ENCODE measurements at places on chromosomes 11 and 22.

DNA sequence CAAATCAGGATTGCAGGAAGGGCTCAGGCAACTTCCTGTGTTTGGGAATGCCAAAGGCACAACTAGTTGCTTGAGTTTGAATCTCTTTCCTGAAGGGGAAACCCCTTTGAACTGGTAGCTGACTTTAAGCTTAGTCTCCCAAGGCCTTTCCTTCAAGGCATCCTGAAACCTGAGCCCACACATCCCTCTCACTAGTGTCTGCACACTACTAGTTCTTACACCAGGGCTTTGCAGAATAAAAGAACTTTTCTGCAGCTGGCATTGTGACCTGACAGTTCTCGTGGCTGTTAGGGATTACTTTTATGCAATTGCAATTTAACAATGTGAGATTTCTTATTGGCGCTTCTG, 95.4 kb downstream of the EXT2 start:
- no peaks in the 10 kb centered on the region for H3K27me3 ChIP-seq
- no peak for DNase-seq
- H3K27ac ChIP-seq: no peak overlapping the region
- no peak overlapping the region for H3K4me3 ChIP-seq

- no peaks in the 10 kb centered on the region for H3K36me3 ChIP-seq
- no peak overlapping the region for H3K27ac ChIP-seq
- DNase-seq: no peak
Observed at GRCh38 chr11:105324156-105324555, 184.6 kb upstream of the CARD18 start.

- DNase-seq: no peak
- no peak overlapping the region for H3K4me3 ChIP-seq
- peaks cover 5% of the 10 kb centered on the region for H3K4me1 ChIP-seq
- no peaks in the 10 kb centered on the region for H3K27me3 ChIP-seq
- no peaks in the 10 kb centered on the region for H3K36me3 ChIP-seq
Observed at GRCh38 chr11:83542861-83543260, 256.7 kb upstream of the CCDC90B start.

DNA sequence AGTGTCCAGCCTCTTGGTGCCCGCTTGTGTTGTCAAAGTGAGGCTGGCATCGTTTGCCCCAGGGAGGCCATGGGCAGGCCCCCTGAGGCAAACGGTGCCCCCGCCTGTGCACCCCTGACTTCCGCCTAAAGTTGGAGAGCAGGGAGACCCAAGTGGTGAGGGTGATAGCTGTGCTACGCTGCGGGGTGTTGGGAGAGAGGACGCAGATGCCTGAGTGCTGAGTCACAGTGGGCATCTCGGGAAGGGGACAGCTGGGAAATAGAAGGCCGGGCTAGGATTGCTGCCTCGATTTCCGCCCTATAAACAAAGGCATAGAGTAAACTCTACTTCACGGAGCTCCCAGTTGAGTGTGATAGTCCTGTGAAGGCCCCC, 5.8 kb downstream of the GRIK4 start:
- peak; percentile 81 for DNase-seq
- H3K27me3 ChIP-seq: no peaks in the 10 kb centered on the region
- H3K36me3 ChIP-seq: no peaks in the 10 kb centered on the region

- no peaks in the 10 kb centered on the region for H3K27me3 ChIP-seq
- DNase-seq: no peak
- H3K4me1 ChIP-seq: peaks cover 34% of the 10 kb centered on the region
- no peak overlapping the region for H3K27ac ChIP-seq
- H3K4me3 ChIP-seq: no peak overlapping the region
- H3K36me3 ChIP-seq: peaks cover 4% of the 10 kb centered on the region
Observed at GRCh38 chr11:65554057-65554818, 3.9 kb downstream of the LTBP3 start.

DNA sequence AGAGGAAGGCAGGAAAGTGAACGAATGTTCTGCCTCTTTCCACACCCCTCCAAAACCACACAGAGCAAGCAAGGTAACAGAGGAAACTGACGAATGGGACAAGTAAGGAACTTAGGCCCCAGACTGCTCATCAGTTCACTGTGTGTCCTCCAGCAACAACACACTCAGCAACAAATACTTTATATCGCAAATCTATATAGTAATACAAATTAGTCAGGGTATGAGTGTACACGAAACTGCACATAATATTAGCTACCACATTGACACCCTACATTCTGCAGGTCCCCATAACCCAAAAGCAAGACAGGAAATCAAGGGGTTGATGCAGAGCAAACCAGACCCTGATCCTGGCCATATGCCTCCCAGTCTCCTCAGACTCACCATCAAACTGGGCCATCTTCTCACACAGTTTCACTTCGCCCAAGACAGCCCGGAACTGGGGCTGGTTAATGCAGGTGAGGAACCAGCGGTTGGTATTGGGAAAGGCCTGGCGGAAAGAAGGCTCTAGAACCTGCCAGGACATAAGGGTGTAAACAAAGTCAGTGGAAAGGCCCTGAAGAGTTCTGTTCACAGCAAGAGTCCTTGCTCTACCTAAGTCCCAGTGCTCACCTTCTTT, 6.6 kb downstream of the EEF1G start:
- 0 out of 2 replicates have a peak, but pooled peaks cover 2% of the 10 kb centered on the region for H3K4me1 ChIP-seq
- peaks cover 92% of the 10 kb centered on the region for H3K36me3 ChIP-seq
- DNase-seq: no peak
- no peak overlapping the region for H3K4me3 ChIP-seq
- no peaks in the 10 kb centered on the region for H3K27me3 ChIP-seq

- no peaks in the 10 kb centered on the region for H3K27me3 ChIP-seq
- no peaks in the 10 kb centered on the region for H3K4me1 ChIP-seq
- no peak overlapping the region for H3K27ac ChIP-seq
- DNase-seq: no peak
- no peak overlapping the region for H3K4me3 ChIP-seq
Observed at GRCh38 chr22:41732096-41732772, 32.9 kb downstream of the MEI1 start.

GRCh38 chr11:72735495-72736027, 16.6 kb downstream of the ARAP1 start:
- no peak overlapping the region for H3K4me3 ChIP-seq
- no peaks in the 10 kb centered on the region for H3K27me3 ChIP-seq
- peaks cover 4% of the 10 kb centered on the region for H3K4me1 ChIP-seq
- H3K27ac ChIP-seq: no peak overlapping the region

DNA sequence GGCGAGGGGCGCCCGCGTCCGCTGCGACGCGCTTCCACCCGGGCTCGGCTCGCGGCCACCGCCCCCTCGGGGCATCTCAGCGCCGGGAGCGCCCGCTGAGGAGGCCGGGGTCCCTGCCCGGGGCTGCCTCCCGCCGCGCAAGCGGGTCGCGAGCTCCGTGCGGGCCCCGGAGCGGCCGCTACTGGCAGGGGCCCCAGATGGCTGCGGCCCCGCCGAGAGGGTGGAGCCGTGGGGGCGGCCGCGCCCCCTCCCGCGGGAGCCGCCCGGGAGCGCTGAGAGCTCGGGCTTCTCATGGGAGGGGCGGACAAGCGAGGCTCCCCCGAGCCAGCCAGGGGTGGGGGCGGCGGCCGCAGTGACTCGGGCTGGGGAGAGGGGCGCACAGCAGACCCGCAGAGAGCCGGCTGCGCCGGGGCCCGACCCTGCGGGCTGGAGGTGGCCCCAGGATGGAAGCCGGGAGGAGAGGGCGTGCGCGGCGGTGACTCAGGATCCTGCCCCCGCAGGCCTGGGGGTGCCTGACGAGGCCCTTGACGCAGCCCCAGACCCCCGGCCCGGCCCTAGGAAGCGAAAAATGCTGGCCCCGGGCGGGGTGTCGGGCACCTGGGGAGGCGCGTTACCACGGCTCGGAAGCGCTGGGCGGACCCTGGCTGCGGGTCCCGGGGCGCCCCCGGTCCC, 603 bp upstream of the ZFTA start:
- H3K4me3 ChIP-seq: peak overlapping the region; percentile 96
- H3K4me1 ChIP-seq: peaks cover 7% of the 10 kb centered on the region
- DNase-seq: peak; percentile 38
- H3K27ac ChIP-seq: no peak overlapping the region

DNA sequence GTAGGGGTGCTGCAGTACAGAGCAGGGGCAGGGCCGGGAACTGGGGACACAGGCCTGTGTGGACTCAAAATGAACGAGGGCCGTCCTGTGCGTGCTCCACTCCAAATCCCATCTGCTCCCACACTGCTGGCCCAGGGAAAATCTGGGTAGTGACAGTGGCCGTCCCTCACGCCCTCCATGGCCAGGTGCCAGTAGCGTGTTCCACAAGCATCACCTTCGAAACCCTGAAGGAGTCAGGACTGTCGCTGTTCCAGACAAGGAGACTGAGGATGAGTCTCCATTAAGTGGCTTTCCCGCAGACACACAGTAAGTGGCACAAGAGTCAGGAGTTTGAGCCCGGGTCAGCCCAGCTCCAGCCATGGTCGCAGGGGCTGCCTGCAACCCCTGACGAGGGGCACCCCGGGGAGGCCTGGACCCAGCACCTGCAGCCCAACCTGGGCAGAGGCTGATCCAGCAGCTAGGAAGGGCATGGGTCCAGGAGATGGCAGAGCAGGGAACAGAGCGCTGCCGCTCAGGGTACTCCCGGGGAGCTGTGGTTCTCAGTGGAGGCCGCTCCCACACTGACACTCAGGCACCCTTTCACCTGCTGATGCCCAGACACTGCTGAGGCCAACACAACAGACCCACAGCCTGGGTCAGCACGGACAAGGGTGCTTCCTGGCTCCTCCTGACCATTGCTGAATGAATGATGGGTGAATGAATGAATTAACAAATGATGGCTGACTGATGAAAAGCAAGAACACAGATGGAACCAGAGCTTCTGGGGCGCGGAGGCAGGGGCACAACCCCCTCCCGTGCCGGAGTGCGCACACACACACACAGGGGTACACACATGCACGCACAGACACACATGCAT, 35.3 kb downstream of the IGF2 start:
- peaks cover 20% of the 10 kb centered on the region for H3K4me1 ChIP-seq
- no peaks in the 10 kb centered on the region for H3K27me3 ChIP-seq
- H3K36me3 ChIP-seq: no peaks in the 10 kb centered on the region
- no peak for DNase-seq
- H3K27ac ChIP-seq: no peak overlapping the region

GRCh38 chr22:38675833-38676232, 5.9 kb upstream of the TOMM22 start:
- H3K4me3 ChIP-seq: no peak overlapping the region
- H3K27ac ChIP-seq: no peak overlapping the region
- no peak for DNase-seq
- no peaks in the 10 kb centered on the region for H3K36me3 ChIP-seq

DNA sequence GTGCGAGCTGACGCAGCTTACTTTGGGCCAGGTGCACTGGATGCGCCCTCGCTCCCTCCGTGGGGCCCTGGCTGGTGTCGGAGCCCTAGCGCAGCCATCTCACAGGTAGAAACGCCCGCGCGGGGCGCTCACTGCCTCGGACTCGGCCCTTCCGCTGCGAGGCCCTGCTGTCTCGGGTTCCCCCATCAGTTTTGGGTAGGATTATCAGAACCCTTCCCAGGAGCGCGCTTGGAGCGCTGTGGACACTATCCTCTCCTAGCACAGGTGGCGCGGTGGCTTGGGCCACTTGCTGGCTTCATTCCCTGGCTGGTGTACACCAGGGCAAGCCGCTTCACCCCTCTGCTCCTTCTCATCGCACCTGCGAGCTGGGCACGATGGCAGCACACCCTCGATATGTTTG, 35.7 kb upstream of the B3GAT1 start:
- DNase-seq: no peak
- no peaks in the 10 kb centered on the region for H3K36me3 ChIP-seq
- no peak overlapping the region for H3K4me3 ChIP-seq
- no peaks in the 10 kb centered on the region for H3K27me3 ChIP-seq

DNA sequence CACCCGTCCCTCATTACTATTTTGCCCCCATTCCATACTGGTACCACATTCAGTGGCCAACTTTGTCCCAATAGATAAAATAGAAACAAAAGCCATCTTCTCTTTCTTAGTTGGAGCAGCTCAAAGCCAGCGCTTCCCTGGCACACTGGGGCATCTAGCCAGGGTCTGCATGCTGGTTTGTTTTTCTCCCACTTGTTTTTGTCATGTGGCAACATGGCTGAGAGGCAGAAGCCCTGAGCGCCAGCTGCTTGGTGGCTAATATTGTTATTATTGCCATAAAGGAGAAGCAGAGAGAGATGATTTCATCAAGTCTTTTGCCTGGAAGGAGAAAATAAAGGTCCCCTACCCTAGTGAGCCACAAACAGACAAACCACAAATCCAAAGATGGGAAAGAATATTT, 48.4 kb upstream of the CRTAM start:
- no peaks in the 10 kb centered on the region for H3K36me3 ChIP-seq
- no peaks in the 10 kb centered on the region for H3K27me3 ChIP-seq
- H3K4me3 ChIP-seq: no peak overlapping the region
- DNase-seq: no peak

GRCh38 chr22:35891442-35891841, 137.2 kb downstream of the RBFOX2 start:
- H3K27me3 ChIP-seq: no peaks in the 10 kb centered on the region
- no peaks in the 10 kb centered on the region for H3K36me3 ChIP-seq
- no peak overlapping the region for H3K4me3 ChIP-seq
- peaks cover 8% of the 10 kb centered on the region for H3K4me1 ChIP-seq
- DNase-seq: no peak

GRCh38 chr11:8217926-8218325, 45.8 kb downstream of the LMO1 start:
- no peaks in the 10 kb centered on the region for H3K36me3 ChIP-seq
- H3K4me1 ChIP-seq: no peaks in the 10 kb centered on the region
- DNase-seq: no peak
- H3K4me3 ChIP-seq: no peak overlapping the region
- no peak overlapping the region for H3K27ac ChIP-seq
- H3K27me3 ChIP-seq: peaks cover 3% of the 10 kb centered on the region

GRCh38 chr22:44455151-44455962, 42.7 kb downstream of the RTL6 start:
- no peaks in the 10 kb centered on the region for H3K4me1 ChIP-seq
- no peaks in the 10 kb centered on the region for H3K27me3 ChIP-seq
- H3K27ac ChIP-seq: no peak overlapping the region
- DNase-seq: no peak

- DNase-seq: no peak
- H3K27me3 ChIP-seq: no peaks in the 10 kb centered on the region
- no peak overlapping the region for H3K4me3 ChIP-seq
- H3K4me1 ChIP-seq: no peaks in the 10 kb centered on the region
- no peak overlapping the region for H3K27ac ChIP-seq
Observed at GRCh38 chr11:30351061-30351460, 28.2 kb downstream of the ARL14EP start.

- DNase-seq: no peak
- no peaks in the 10 kb centered on the region for H3K36me3 ChIP-seq
- peaks cover 13% of the 10 kb centered on the region for H3K27me3 ChIP-seq
- H3K4me3 ChIP-seq: no peak overlapping the region
- H3K27ac ChIP-seq: no peak overlapping the region
- no peaks in the 10 kb centered on the region for H3K4me1 ChIP-seq
Observed at GRCh38 chr11:61913699-61914395, 3.5 kb downstream of the RAB3IL1 start.

- H3K27ac ChIP-seq: no peak overlapping the region
- H3K4me3 ChIP-seq: no peak overlapping the region
- no peaks in the 10 kb centered on the region for H3K27me3 ChIP-seq
- no peaks in the 10 kb centered on the region for H3K4me1 ChIP-seq
- H3K36me3 ChIP-seq: no peaks in the 10 kb centered on the region
- DNase-seq: no peak
Observed at GRCh38 chr11:118872403-118872821, 11.3 kb upstream of the CXCR5 start.

- H3K4me1 ChIP-seq: 0 out of 2 replicates have a peak, but pooled peaks cover 2% of the 10 kb centered on the region
- no peak overlapping the region for H3K27ac ChIP-seq
- no peak for DNase-seq
- peaks cover 13% of the 10 kb centered on the region for H3K36me3 ChIP-seq
- H3K4me3 ChIP-seq: no peak overlapping the region
- no peaks in the 10 kb centered on the region for H3K27me3 ChIP-seq
Observed at GRCh38 chr22:24408630-24409029, 18.8 kb upstream of the ADORA2A start.

GRCh38 chr22:28019360-28019759, 100.3 kb upstream of the PITPNB start:
- peaks cover 28% of the 10 kb centered on the region for H3K4me1 ChIP-seq
- peak; percentile 57 for DNase-seq
- no peak overlapping the region for H3K4me3 ChIP-seq
- no peaks in the 10 kb centered on the region for H3K36me3 ChIP-seq
